ENCODE measurements at places on chromosomes 16 and 17.

DNA sequence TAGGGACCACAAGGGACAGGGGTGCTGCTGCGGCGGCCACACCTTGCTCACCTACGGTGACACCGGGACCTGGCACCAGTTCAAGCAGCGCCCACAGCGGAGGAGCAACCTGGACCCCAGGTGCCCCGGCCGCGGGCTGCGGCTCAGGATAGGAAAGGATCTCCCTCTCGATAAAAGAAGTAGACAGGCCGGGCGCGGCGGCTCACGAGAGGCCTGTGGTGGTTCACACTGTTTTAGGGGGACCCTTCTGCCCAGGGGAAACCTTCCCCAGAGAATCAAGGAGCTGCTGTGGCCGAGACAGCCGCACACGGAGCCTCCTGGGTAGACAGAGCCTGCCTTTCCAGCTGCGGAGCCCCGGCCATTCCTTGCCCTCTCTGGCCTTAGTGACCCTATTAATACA is 17.9 kb upstream of the ATP2A3 start:
- DNase-seq = no peak

DNA sequence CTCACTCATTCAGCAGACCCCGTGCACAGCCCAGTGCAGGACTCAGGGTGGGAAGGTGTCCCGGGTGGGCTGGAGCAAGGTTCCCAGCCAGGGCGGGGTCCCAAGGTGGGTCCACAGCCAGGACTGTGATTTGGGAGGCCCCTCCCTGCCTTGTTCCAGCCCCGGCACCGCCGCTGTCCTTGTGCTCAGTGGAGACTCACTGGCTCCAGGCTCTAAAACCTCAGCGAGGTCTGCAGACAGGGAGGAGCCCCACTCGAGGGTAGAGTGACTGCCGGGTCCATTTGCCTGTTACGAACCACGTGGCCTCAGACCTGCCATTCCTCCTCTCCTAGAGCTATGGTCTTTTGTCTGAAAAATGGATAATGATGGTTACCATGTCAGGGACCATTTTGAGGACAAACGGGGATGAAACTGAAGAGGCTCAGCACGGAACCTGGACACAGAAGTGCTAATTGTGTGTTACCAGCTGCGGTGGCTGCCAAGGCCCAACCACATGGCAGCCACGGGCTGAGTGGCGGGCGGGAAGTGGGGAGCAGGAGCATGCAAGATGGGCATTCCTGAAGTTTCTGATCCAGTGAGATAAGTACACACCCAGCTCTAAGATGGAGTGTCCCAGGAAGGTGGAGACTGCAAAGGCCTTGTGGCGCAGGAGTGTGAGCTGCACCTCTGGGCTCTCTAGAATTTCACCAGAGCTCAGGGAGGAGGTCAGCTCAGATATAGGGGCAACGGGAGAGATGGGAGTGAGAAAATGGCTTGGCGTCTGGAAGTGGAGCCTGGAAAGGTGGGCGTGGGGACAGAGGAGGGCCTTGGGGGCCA is 317.6 kb downstream of the SEC14L1 start:
- DNase-seq = peak; percentile 66

DNA sequence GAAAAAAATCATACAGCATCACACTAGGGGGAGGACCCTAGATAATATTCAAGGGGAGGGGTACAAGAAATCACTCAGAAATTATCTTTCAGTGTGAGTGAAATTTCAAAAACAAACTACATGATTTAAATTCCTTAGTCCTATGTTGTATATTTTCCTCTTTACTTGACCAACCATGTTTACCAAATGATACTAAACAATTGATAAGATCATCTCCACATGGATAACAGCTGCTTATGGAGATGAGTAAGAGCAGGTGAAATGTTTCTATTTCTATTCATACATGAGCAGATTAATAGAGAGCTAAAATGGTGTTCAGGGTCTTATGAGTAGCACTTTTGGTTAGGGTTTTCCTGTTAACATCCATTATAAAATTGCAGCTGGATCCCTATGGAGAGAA is 7.3 kb upstream of the VAT1L start:
- DNase-seq = no peak

DNA sequence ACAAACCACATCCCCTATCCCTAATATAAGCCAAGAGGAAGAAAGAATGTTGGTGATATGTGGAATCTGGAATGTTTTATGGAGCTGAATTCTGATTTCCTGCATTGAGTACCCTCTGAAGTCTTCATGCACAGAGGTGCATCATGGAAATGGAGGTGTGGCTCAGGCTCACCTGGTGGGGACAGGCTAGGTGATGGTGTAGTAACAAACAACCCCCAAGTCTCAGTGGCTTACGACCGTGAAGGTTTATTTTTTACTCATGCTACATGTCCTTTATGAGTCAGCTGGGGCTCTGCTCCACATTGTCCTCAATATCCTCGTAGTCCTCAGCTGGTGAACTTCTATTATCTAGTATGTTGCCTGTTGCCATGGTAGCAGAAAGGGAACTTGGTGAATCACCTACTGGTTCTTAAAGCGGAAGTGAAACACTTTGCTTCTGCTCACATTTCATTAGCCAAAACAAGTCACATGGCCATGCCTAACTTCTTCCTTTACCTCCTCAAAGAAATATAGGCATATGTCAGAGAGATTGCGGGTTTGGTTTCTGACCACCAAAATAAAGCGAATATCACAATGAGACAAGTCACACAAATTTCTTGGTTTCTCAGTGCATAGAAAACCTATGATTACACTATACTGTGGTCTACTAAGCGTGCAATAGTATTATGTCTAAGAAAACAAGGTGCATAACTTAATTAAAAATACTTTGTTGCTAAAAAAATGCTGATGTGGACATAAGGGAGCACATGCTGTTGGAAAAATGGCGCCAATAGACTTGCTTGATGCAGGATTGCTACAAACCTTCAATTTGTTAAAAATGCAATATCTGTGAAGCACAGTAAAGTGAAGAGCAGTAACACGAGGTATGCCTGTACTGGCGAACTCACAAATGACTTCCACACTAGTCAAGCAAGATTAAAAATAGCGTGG is at the start of gene PMFBP1:
Gene PMFBP1, minus strand, starts transcription at position 51 of the 930 bp plus-strand sequence. CDS start 947 bp downstream, outside the sequence.
- peak; percentile 34 for DNase-seq

- DNase-seq = no peak
These were observed 450.4 kb downstream of the MAF start for GRCh38 chr16:79150151-79150550.

- no peak for DNase-seq
These were observed 2.3 kb downstream of the ORAI3 start for GRCh38 chr16:30951193-30951592.

DNA sequence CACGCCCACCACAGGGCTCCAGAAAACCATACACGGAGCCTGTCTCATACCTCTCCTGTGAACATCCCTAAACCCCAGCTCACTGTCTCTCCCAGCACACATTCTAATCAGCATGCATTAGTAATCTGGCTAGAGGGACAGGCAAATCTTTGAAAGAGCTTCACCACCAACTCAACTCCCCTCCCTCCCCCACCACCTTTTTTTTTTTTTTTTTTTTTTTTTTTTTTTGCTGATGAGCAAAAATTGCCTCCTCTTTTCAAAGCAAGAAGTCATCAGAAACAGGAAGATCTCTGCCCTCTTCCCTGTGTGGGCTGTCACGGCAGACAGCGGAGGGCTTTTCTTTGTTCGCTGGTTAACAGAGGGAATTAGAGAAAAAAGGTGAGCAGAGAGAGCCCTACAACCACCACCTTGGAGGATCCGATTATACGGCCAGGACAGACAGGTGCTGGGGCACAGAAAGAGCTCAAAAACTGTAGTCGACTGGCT is 19.9 kb downstream of the GAS7 start:
- no peak for DNase-seq

DNA sequence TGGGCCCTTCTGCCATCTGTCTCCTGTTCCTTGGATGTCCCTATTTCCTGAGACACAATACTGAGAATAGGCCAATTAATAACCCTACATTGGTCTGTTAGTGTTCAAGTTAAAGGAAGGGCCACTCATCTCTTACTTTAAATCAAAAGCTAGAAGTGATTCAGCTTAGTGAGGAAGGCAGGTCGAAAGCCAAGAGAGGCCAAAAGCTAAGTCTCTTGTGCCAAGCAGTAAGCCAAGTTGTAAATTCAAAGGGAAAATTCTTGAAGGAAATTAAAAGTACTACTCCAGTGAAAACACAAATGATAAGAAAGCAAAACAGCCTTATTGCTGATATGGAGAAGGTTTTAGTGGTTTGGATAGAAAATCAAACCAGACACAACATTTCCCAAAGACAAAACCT is 28.8 kb downstream of the ANKFN1 start:
- DNase-seq = no peak

GRCh38 chr17:77720946-77721845 is 237.3 kb upstream of the TNRC6C start:
- peak; percentile 10 for DNase-seq

DNA sequence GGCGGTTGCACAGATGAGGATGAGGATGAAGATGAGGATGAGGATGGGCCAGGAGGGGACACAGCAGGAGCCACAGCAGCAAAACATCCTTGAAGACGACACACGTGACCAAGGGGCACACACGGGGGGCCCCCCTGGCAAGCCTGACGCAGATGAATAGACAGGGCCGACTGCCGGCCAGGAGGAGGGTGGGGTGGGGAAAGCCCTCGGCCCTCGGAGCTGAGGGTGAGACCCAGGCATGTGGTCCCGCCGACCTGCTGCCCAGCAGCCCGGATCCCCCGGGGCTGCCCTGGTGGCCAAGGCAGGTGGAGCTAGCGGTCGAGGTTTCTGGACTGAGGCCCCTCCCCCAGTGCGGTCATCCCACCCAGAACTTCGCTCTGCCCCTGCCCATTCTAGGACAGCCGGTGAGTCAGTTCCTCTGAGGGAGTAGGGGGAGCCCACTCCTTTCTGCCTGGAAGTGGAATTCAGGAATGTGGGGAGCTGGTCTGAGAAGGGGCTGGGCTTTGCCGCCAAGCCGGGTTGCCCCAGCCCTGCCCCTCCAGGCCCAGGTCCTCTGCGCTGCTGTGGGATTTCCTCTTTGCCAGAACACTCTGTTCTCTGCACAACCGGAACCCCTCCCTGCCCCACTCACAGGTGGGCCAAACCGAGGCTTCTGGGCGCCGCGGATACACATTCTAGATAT is 9.9 kb downstream of the CYGB start:
- DNase-seq = peak; percentile 60

GRCh38 chr16:89863741-89864526 is 9.5 kb upstream of the TCF25 start:
- DNase-seq = peak; percentile 59

Measured in stimulated activated CD8-positive, alpha-beta memory T cell treated with anti-CD3 and anti-CD28 coated beads, Interleukin-4, amount 100 ng/mL, for 48 hours (primary cell).